ENCODE measurements at places on chromosomes 7 and 10. TPM values are rescaled to one million over a fixed set of nuclear protein-coding genes. Genes with fewer than 3 reads are reported as not detected.

DNA sequence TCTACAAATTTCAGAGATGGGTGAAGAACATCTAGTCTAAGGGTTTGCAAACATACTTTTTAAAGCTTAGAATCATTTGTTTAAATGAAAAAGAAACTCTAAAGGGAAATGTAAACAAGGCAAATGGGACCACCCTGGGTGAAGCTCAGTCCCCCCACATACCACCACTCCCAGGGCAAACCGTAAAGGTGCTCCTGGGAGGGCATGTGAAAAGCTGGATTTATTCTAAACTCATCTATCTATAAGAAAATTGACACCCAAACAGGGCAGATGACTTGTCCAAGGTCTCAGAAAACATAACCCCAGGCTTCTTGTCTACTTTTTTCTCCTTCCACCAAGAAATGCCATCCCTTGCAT, 223.3 kb upstream of the PRKCQ start:
- no peak for DNase-seq

DNA sequence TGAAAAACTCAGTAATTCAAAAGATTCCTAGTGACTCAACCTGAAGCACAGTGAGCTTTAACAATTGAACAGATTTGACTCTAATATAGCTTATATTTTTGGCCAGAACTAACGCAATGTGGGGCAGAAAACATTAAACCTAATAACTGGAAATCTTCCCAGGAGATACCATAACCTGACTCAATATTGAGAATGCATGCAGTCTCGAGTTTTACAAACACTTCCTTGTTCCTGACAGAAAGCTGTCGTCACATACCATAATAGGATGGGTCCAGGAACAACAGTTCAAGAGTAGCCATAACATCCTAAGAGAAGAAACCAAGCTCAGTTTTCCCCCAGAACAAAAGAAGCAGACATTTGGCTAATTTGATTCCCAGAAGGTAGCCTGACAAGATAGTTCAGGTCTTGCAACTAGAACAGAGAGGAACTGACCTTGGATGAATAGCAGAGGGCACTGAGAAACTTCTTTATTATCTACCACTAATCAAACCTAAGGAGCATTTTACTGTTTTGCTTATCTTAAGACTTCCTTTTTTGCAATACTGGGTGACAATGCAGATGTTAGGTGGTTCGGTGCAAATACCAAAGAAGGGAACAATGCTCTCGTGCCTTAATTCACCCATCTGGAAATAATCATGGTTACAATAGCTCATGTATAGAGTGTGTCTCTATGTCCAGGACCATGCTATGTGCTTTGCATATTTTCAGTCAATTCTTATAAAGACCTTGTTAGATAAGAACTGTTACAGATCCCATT, 38.6 kb upstream of the ACSL5 start:
- DNase-seq = no peak

DNA sequence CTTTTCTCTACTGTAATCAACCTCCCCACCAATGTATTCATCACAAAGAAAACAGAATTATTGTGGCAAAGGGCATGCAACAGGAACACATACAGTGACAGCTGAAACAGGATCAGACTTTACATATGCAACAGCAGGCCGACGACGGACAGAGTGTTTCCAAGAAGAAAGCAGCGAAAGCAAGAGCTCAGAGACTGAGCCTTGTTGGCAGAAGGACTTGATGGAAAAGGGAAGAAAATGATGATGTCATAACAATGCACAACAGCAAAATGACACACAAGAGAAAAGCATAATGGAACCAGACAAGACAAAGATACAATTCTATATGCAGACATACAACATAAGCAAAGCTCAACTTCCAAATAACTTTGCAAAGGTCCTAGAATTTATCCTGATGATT, 106.5 kb downstream of the ARHGAP12 start:
- no peak for DNase-seq

GRCh38 chr10:84179059-84179710, 5.6 kb downstream of the GPR15LG start:
- DNase-seq = no peak

DNA sequence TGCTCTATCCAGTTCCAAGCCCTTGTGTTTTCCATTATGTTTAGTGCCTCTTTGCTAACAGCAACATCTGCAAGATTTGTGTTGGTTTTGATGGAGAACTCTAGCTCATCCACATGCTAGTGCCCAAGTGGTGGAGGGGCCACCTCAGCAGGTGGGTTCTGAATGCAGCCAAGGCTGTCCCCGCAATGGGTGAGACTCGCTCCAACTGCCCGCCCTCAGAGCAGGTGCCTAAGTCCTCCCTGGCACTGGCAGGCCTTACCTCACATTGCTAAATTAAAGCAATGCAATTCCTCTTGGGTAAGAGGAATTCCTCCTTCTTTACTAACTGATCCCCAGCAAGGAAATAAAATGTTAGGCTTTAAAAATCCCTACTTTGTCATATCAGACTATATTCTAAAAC, 146.8 kb downstream of the ADCY1 start:
- no peak for DNase-seq

- no peak for DNase-seq
These were observed 144.5 kb downstream of the RNF216 start for GRCh38 chr7:5636914-5637313.

DNA sequence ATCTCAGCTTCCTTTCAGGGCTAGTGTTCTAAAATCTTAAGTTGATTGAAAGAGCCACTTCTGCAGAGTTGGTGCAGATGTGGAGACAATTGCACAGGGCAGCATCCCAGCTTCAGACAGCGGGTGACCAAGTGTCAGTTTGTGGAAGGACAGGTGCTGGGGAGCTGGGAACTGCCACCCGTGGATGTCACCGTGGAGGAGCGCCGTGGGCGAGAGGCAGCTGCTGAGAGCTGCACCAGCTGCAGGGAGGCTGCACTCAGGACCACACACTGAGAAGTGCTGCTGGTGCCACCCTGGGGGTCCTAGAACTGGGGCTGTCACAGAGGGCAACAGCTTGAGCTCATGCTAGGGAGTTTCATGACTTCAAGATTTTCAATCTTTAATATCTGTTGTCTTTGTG, 543.0 kb upstream of the FZD8 start:
- no peak for DNase-seq

DNA sequence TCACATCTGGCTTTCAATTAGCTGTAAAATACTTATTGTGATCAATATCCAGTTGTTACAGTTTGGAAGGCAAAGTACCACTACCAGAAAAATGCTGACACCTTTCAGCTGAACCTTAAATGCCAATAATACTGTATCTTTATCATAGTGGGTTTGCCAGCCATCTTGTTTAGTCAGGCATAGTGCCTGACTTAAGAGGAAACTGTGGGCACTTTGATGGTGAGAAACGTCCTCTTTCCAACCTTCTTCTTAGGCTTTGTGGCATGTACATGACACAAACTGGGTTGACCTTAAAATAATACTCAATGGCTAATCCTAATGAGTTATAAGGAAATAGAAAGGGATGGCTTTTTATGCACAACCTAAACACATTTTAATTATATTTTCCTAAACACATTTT, 52.3 kb upstream of the PRR15 start:
- DNase-seq = no peak

GRCh38 chr10:24349379-24350001, 140.6 kb downstream of the KIAA1217 start:
- DNase-seq = no peak

DNA sequence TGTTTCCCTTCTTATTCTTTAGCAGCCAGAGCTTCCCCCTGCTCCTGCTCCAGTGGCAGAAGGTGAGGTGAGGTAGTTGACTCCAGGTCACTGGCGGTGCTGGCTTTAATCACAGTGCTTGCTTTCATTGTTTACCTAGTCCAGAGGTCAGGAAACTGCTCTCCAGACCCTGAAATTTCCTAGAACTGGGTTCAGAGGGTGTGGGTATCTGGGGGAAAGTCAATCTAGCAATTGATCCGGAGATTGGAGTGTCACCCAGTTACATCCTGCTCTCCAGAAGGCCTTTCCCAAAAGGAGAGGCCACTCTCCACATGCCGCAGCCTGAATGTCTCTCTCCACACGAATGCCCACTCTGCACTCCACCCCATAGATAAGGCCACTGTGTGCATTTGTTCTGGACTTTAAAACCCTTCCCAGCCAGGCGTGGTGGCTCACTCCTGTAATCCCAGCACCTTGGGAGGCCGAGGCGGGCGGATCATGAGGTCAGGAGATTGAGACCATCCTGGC, 2.1 kb upstream of the MBL2 start:
- DNase-seq = no peak

- no peak for DNase-seq
These were observed 139.8 kb downstream of the CUBN start for GRCh38 chr10:16989826-16990293.

DNA sequence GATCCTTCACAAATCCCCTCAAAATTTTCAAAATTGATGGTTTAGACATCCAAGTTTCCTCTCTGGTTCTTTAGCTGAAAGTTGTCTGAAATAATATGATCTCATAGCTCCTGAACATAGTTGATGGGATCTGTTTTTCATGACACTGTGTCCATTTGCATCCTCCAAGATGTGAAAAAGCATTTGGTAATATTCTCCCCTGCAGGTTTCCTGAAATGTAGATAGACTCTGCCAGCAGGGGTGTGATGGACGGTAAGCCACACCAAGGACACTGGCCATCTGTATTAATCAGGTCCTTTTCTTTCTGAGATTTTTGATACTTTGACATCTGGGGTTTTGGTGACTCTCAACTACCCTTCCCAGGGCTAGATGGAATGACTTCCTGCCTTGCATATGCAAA, 79.6 kb upstream of the GRB10 start:
- DNase-seq = no peak

- DNase-seq = no peak
These were observed 341.5 kb downstream of the ELMO1 start for GRCh38 chr7:37107047-37107750.

GRCh38 chr7:49638166-49638565, 135.3 kb upstream of the VWC2 start:
- no peak for DNase-seq

- DNase-seq = no peak
These were observed 1061.1 kb upstream of the AUTS2 start for GRCh38 chr7:68537051-68537773.

DNA sequence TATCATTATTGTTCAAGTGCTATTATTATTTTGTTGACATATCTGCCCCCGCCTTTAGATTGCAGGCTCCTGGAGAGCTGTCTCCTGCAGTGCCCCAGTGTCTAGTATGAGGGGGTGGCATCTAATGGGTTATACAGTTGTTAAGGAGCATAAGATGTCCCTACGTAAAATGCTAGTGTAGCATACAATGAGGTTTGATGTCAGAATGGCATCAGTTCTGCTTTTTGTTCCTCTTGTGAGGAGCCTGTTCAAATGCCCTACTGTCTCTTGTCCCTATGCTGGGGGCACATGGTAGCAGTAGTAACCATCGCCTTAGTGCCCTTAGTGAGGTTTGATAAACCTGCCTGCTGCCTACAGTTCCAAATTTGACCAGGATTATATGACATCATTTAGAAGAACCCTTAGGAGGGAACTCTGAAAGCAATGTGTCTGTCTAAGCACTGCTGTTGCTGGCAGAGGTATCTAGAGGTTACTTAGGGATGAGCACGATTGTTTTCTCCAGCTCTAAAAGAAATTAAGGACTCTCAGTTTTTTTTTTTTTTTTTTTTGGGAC, 9.7 kb downstream of the CREM start:
- DNase-seq = no peak

GRCh38 chr7:99098286-99098823, 45.6 kb downstream of the SMURF1 start:
- DNase-seq = no peak

GRCh38 chr10:11157292-11158076, 139.8 kb downstream of the CELF2 start:
- no peak for DNase-seq

GRCh38 chr7:150848561-150849115, 3.7 kb upstream of the AOC1 start:
- DNase-seq = no peak

- DNase-seq = no peak
These were observed 49.7 kb downstream of the CCDC71L start for GRCh38 chr7:106610996-106611886.

- no peak for DNase-seq
These were observed 56.6 kb downstream of the TWIST1 start for GRCh38 chr7:19060761-19061259.

DNA sequence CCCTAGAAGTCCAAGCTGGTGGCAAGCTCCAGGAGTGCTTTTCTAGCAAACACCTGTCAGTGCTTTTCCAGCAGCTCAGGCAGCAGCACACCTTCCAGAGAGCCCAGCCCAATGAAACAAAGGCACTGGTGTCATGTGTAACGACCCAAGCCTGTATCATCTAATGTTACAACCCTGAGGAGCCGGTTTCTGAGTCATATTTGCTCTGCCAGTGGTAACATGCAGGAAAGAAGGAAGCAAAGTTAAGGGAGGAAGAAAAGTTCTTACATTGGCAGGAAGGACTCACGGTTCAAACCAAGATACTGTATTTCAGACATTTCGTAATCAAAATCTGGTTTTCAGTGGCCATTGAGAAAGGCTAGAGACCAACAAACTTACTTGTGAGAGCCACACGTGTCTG, at the start of gene ANKRD22:
Gene ANKRD22 (minus strand): TSS at position 139 of the 400 bp plus-strand sequence. CDS start 237 bp downstream, outside the sequence.
- no peak for DNase-seq

Gene FAM25A
- total RNA-seq = not detected

Gene PDZD7
- 0.12 TPM for total RNA-seq

Gene MYH16
- not detected for total RNA-seq

Gene GBX1
- total RNA-seq = not detected

Gene CCL26
- total RNA-seq = not detected

Gene LGI1
- not detected for total RNA-seq

Gene PAX4
- not detected for total RNA-seq

Gene COX15
- total RNA-seq = 37.7 TPM

Gene PAXIP1
- 10.4 TPM for total RNA-seq

Gene RADIL
- total RNA-seq = 12.3 TPM

Gene ARF5
- 122 TPM for total RNA-seq
